NCI-H774 (cell line): ENCODE measurements at places on chromosomes 12 and 14.

GRCh38 chr14:22865424-22866405, 5.8 kb upstream of the LRP10 start:
- no peak for DNase-seq

DNA sequence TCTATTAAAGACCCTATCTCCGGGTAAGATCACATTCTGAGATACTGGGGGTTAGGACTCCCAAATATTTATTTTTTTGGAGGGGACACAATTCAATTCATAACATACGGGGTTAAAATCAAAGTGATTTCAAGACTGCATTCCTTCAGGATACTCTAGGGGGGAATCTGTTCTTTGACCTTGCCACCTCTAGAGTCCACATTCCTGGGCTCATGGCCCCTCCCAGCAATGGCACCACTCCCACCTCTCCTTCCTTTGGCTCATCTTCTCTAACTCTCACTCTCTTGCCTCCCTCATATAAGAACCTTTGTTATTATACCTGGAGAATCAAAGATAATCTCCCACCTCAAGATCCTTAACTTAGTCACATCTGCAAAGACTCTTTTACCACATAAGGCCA, 79.5 kb downstream of the CAND1 start:
- no peak for DNase-seq

- no peak for DNase-seq
Measured at GRCh38 chr12:76920172-76921099, 41.6 kb upstream of the CSRP2 start.

DNA sequence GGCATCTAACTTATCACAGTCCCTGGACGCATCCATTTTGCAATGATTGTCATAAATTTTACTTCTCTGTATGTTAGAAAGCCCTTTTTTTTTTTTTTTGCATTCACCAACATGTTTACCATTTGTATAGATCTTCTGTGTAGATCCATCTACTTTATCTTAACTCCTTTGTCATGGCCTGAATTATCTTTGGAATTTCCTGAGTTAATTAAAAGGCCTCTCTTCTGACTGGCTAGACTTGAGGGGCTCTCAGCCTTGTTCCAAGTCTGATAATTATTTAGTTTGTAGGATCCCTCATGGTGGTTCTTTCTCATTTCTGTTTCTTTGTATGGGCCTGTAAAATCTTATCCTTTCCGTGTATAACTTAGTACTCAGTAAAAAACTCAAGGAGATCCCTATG, 387.0 kb downstream of the C12orf50 start:
- no peak for DNase-seq

GRCh38 chr14:22538671-22539228, 50.3 kb downstream of the DAD1 start:
- DNase-seq, result no peak

DNA sequence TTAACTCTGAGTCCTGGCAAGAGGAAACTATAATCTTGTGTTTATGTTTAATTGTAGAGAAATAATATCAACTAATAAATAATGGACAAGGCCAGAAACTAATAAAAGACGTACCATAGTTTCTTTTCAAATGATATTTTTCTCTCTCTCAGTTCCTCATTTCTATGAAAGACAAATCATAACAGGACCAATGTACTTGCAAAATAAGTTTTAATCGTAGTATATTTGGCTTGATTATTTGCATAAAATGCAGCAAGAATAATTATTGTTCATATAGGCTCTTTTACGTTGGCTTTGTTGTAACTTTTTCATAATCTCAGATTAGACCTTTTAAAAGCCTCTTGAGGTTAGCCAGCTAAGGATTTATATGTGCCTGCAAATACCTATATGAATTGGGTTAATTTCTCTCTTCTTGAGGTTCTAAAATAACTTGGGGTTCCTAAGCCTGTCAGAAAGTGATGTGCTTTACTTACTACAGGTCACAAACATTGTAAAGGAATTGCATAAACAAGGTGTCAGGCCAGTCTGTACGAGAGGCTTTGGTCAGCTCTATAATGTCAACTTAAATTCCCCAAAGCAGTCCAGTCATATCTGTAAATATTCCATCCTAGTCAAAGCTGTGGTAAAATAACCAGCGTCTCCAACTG, 152.8 kb upstream of the PTPRQ start:
- no peak for DNase-seq

DNA sequence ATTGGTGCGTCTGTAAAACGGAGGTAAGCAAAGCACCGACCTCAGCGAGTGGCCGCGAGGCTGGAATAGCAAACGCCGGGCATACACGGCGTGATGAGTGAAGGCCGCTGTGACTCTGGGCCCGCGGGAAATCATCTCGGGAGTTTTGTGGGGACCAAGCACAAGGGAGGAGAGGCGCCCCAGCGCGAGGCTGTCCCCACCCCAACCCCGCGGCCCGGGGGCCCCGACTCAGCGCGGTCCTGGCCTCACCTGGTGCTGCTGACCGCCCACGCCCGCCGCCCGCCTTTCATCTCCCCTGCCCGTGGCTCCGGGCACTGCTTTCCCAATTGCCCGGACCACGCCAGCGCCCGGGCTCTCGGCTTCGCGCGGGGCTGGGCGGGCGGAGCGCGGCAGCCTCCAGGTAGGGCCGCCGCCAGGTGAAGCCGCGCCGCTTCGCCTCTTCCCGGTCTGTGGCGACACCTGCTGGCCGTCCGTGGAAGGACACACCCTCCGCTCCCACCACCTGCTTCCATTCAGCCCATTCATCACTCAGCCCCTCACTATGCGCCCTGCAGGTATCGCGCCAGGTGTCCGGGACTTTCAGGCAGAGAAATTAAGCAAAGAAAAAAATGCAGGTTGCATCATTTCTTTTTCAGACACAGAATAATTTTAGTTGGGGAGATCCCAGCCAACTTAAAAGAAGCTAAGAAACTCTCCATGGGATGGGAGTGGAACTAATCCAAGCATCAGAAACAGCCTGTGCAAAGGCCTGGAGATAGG, 360.4 kb downstream of the MED13L start:
- peak; percentile 78 for DNase-seq
